ENCODE measurements at places on chromosomes 11 and 22.

- no peak for DNase-seq
These were observed 6.2 kb downstream of the ALDH3B1 start for GRCh38 chr11:68016161-68016903.

GRCh38 chr11:72439455-72439854 is 5.1 kb upstream of the CLPB start:
- peak; percentile 54 for DNase-seq

DNA sequence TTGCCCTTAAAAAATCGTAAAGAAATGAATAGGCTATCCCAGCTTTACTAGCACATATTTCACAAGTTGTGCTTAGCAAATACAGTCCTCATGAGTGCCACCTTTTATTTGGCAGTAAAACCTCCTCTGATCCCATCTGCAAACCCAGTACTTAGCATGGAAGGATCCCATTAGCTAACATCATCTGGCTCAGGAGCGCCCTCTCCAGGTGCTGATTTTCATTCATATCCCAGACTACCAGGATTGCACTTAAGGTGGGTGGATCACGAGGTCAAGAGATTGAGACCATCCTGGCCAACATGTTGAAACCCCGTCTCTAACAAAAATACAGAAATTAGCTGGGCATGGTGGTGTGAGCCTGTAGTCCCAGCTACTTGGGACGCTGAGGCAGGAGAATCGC is 76.1 kb upstream of the PAX6 start:
- DNase-seq: no peak

DNA sequence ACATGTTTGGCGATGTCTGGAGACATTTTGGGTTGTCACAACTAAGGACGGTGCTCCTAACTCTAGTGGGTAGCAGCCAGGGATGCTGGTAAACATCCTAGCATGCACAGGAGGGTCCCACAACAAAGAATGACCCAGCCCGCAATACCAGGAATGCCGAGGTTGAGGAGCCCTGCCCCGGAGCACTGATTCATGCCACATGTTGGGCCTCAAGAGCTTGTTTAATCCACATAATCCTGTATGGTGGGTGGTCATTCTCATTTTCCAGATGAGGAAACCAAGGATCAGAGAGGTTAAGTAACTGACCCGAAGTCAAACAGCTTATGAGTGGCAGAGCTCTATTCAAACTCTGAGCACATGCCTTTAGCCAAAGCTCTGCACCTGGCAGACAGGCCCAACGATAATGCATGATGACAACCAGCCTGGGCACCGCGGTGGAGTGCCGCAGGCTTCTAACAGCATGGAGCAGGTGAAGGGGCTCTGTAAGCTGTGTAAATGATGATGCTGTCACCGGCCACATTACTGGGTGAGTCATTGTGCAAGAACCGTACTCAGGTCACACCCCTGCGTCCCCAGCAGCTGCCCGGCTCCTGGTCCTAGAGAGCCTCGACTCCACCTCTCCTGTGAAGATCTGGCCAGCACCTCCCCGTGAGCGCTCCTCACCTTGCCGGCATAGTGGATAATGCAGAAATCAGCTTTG is 58.6 kb downstream of the APOL1 start:
- DNase-seq: no peak

- DNase-seq: no peak
These were observed 36.5 kb upstream of the TOLLIP start for GRCh38 chr11:1345737-1346513.
